ENCODE measurements at places on chromosomes 7 and 10.

- DNase-seq, result no peak
These were observed 5.2 kb downstream of the MARVELD1 start for GRCh38 chr10:97718659-97719142.

DNA sequence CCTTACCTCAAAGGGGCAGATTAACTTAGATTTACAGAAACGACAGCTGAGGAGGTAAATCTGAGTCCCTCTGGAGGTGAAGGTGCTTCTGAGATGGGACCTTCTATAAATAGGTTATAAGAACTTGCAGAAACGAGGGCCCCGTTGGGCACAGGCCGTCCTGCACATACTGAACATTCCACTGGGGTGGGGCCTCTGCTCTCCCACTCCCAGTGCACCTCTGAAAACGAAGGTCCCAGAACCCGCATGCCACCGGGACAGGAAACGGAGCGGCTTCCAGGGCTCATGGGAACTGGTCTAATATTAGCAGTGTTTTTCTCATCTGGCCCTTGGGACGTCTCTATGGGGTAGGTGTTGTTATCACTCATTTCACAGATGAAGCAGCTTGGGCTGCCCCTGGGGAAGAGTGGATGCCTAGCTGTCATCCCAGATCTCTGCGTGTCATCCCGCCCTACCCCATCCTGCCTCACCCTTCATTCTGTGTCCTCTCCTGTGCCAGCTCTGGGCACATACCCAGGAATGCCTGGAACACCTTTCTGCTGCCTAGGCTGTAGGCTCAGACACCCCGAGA lies 19.6 kb downstream of the C10orf62 start:
- no peak for DNase-seq

DNA sequence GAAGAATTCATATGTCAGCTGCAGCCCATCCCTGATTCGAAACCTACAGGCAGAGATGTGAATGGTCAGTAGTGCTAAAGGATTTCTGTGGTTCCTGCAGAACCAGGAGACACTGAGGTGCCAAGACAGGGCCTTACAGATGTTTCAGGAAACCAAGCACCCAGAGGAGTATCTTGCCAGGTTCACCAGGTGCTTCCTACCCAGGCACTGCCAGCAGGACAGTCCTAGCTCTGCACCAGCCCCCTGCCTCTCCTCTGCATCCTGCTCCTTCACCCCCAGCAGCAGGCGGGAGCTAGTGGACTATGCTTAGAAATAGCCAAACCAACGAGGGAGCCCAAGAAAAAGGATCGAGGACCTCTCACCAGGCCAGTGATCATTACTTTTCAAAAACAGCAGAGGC lies 4.2 kb upstream of the IKZF1 start:
- DNase-seq, result no peak

DNA sequence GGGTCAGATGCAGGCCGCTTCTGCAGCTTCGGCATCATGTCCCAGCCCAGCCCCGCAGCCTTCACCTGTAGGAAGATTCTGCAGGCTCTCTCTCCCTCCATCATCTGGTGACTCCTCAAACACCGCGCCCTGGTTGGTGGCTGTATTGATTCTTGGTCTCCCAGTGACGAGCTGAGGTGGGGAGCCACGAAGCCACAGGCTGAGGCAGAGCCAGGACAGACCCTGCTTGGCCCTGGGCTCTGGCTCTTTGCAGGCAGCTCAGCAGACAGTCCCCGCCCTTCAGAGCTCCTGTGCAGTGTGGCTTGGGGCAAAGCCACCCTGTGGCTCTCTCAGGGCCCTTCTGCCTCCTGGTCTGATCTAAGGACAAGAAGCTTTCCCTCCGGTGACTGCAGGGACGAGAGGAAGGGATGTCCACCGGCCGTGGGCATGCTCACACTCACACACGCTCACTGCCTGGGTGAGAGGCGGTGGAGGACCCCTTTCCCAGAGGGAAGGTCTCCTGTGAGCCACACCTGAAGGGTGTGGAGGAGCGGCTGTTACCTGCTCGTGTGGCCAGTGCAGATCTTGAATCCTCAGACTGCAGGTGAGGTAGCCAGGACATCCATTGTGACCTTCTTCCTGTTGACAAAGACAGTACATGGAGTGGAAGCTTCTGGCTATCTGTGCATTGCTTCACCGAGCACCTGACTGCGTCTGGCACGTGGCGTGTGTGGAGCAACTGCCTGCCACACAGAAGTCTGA lies 79.6 kb downstream of the INPP5A start:
- DNase-seq, result no peak

- no peak for DNase-seq
These were observed 20.9 kb downstream of the SLC25A13 start for GRCh38 chr7:96300986-96301385.

GRCh38 chr10:28963539-28964221 lies 286.4 kb downstream of the BAMBI start:
- no peak for DNase-seq

DNA sequence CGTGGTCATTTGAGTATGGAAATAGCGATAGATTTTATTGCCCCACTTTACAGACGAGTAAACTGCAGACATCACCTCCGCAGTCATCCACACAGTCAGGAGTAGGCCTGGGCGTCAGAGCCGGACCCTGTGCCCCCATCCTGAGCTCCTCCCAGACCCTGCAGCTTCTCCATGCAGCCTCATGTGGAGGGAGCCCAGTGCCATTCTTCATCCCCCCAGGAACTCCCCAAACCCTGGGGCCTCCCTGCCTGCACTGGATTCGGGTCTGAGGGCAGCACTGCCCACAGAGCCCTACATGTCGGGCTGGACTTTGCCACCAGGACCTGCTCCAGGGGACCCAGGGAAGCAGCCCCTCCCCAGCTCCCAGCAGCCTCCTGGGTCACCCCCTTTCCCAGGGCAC lies 100.8 kb downstream of the MKI67 start:
- DNase-seq, result no peak

GRCh38 chr10:132659206-132660091 lies 121.9 kb downstream of the INPP5A start:
- no peak for DNase-seq

- DNase-seq, result no peak
These were observed 5.9 kb upstream of the COPG2 start for GRCh38 chr7:130674456-130674855.

- DNase-seq, result no peak
These were observed 123.1 kb downstream of the CNOT4 start for GRCh38 chr7:135386776-135387175.

DNA sequence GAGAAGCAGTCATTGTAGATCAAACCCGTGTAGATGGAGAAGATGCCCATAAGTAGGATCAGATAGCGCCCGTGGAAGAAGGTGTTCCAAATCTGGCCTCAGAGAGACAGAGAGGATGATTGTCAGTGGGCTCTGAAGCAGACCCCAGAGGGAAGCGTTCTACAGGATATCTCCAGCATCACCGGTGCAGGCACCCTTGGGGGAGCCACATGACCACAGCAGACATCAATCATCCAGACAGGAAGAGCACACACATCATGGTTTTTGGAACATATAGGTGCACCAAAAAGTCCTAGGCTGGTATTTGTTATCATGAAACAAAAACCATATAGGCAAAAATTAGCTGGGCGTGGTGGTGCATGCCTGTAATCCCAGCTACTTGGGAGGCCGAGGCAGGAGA lies 44.0 kb upstream of the SVOPL start:
- no peak for DNase-seq

DNA sequence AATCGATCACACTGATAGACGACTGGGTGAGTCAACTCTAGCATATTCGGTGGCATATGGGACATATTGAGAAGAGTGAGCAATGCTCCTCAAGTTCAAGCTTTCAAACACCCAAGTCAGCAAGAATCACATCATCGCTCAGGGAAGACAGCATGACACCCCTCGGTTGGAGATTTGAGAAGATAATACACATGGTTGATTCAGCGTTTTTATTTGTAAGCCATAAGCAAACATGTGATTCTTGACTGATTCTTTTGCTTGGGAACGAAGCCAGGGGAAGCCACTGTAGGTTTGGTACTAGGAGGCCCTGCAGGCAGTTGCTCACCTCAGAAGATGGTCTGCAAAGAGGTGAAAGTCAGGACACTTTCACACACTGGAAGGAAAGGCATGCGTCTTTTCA lies 12.6 kb downstream of the UCMA start:
- DNase-seq, result no peak

GRCh38 chr10:102233997-102234396 lies 7.3 kb downstream of the PITX3 start:
- DNase-seq, result no peak

- no peak for DNase-seq
These were observed 55.6 kb downstream of the GALNT11 start for GRCh38 chr7:152081088-152081487.

- DNase-seq, result no peak
These were observed 61.1 kb upstream of the IL6 start for GRCh38 chr7:22665923-22666322.

GRCh38 chr10:61319386-61320256 lies 133.6 kb downstream of the TMEM26 start:
- no peak for DNase-seq

DNA sequence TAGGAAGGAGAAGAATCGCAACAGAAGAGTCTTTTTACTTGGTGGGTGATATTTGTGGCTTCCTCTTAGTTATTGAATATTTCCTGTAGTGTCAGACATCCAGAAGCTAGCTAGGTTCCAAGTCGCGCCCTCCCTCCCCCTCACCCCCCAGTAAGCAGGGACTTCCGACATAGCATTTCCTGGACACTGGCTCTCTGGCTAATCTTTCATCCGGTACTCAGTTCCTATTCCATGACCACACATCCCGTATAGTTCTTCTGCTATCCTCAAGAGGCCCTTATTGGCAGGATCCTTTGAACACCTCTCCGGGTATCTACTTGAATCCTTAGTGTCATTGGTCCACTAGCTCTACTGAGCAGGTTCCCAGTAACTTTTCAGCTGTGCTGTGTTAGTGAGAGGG lies 167.8 kb downstream of the HDAC9 start:
- no peak for DNase-seq

DNA sequence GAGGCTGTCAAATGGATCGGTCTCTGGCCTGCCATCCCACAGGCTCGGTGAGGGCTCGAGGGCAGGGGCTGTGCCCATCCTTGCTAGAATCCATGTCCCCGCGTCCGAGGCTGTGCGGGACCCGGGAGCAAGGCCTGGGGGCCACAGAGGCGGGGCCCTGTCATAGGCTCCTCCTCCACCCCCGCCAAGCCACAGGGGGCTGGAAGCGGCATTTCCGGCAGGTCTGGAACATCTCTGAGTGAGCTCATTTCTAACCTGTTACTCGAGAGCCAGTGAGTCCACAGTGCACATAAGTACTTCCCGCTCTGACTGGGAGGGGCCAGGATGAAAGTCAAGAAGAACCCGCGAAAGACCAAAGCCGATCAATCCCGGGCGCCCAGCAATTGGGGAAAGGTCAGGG lies 57.6 kb downstream of the NKX6-2 start:
- DNase-seq, result no peak

DNA sequence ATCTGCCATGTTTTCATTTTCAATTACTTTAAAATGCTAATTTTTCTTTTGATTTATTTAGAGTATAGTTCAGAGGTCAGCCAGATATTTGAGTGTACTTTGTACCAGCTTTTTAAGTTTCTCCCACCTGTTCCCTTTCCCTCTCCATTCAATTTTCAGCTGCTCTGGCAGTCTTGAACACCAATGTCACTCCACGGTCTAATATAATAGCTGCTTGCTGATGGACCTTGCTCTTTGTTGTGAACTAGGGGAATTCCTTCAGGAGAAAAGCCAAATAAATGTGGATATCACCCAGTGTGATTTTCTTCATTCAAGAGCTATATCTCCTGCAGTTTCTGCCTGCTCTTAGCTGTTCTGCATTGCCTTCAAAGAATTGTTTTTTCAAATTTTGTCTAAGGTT lies 3.9 kb upstream of the HPS1 start:
- no peak for DNase-seq

- DNase-seq, result peak; percentile 26
These were observed 701 bp downstream of the MTPAP start for GRCh38 chr10:30348378-30348776.

DNA sequence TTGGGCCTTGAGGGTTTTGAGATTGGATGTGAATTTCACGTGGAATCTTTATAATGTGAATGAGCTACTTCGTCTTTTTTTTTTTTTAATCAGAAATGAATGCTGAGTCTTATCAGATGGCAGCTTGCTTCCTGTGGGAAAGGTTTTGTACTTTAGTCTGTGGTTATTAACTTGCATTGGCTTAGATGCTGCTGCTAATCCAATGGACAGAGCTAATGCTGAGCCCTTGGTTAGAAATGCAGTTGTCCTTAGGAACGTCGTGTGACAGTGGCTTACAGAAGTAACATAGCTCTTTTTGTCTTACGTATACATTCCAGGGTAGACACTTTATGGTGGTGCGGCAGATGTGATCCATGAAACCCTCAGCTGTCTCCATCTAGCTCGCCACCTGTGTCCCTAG lies 32.8 kb downstream of the ADCY1 start:
- DNase-seq, result no peak

DNA sequence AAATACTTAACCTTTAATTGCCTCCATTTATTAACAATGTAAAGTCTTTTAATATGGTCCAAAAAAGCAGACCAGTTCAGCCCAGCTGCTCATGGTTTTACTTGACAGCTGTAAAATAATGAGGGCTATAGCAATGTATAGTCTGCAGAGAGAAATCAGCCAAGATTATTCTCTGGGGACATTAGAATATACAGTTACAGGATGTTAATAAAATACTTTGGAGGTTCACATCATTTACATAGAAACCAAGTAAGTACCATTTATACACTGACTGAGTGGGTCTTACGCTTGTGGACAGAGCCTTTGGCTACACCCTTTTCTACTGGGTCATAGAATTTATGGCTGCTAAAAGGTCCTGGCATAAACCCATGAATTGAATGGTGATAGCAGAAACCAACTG lies 340.7 kb upstream of the CELF2 start:
- DNase-seq, result no peak

DNA sequence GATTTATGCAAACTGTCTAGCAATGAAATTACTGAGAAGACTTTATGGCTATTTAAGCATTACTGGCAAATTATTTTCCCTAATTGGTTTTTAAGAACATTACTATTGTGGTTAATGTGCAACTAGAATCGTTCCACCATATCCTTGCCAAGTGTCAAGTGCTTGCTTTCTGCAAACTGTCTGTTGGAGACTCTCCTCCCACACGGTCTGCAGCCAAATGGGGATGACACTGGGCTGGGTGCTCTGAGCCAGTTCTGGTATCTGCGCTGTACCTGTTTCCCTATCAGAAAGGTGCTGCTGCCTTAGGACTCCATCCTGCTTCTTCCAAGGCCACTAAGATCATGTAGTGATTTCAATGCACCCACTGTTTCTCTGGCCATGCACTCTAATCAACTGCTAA lies 110.4 kb downstream of the RAMP3 start:
- no peak for DNase-seq

DNA sequence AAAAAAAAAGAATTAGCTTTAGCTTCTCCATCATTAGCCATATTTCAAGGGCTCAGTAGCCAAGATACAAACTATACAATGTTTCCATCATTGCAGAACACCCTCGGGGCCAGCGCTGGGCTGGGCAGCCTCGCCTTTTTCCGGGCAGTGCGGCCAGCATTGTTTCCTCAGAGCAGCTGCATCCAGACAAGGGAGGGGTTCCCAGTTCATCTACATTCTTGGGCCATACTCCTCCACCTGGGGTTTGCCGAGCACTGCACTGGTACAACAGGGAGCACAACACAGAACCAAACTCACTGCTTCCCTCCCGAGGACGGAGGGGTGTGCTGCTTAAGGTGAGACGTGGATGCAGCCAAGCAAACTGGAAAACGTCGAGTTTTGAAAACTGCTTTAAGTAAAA lies 2.4 kb upstream of the PKD1L1 start:
- DNase-seq, result no peak

- DNase-seq, result no peak
These were observed 134.0 kb downstream of the GRID1 start for GRCh38 chr10:86232644-86233043.

Data from OCI-LY7 (cell line).